ENCODE measurements at places on chromosomes 13 and 19.

- DNase-seq = no peak
Measured at GRCh38 chr19:40640744-40641143, 39.6 kb downstream of the LTBP4 start.

DNA sequence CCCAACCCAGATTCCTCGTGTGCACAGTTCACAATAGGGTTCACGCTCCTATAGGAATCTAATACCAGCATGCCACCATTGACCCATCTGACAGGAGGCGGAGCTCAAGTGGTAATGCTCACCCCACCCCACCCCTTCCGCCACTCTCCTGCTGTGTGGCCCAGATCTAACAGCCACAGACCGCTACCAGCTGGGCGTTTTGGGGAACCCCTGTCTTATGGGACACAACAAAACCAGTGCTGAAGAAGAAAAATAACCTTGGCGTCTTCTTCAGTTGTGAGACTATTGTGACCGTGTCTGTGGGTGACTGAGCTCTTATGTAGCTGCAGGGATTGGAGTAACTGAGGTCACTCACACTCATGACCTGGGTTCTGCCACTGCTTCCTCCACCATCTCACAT, 5.2 kb upstream of the OR10H1 start:
- DNase-seq = no peak

GRCh38 chr19:36418287-36419001, at the start of gene ZFP82:
TSS of gene ZFP82 (minus strand) at chr19:36418644. CDS start at chr19:36409789, 8,855 bp downstream.
- DNase-seq = peak; percentile 75

DNA sequence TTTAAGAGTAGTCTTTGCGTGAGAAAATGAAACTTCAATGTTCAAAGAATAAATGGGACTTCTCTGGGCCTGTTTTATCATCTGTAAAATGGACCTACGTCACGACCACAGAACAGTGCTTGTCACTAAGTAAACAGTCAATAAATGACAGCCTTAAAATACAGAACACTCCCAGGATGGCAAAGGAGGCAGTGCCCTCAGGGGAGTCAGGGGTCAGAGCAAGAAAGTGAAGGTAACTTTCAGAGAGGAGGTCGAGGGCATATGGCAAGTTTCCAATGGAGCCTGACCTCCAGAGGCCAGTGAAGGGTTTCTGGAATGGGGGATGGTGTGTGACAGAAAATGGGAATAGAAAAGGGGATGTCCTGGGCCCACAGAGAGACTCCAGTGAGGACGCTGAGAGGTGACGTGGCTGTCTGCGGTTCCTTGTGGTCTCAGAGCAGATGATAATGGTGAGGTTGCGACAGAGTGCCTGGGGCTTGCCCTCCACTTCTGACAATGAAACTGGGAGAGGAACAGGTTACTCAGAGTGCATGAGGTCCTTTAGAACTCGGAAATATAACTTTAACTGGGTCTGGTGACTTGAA, 91.8 kb downstream of the UBL3 start:
- no peak for DNase-seq

DNA sequence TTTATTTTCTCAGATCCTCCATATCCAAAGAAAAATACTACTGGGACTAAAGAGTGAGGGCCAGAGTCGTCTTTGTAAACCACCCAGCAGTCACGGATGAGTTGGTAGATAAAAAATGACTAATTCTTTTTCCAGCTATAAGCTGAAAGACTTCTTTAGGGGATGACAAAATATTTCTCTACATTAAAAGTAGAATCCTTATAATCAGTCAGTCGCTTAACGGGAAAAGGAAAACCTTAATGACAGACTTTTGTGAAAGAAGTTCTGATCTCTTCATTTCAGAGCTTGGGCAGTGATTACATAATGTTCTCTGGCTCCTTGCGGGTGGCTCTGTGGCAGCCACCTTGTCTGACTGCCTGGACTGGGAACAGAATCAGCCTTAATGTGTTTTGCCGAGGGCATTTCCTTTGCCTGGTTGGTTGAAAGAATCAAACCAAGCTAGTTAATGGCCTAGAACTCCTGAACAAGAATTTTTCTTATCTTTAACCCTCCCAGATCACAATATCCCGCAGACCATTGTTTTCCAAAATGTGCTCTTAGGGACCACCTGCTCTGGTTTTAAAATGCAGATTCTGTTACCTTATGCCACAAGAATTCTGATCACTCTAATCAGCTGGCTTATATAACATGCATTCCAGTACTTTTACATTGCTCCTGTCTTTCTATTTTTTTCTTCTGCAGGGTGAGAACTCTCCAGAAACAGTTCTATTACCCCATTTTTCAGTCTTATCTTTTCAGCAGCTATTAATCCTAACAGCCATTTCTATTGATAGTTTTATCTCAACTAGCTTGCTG, 2.5 kb downstream of the ITM2B start:
- peak; percentile 91 for DNase-seq

GRCh38 chr13:58587183-58587582, 955.6 kb downstream of the PCDH17 start:
- no peak for DNase-seq

- DNase-seq = no peak
Measured at GRCh38 chr13:20796791-20797508, 23.2 kb upstream of the EEF1AKMT1 start.

- no peak for DNase-seq
Measured at GRCh38 chr13:25571237-25571636, 199.5 kb downstream of the ATP8A2 start.

- DNase-seq = peak; percentile 63
Measured at GRCh38 chr19:7858109-7858770, 15.9 kb downstream of the PRR36 start.

DNA sequence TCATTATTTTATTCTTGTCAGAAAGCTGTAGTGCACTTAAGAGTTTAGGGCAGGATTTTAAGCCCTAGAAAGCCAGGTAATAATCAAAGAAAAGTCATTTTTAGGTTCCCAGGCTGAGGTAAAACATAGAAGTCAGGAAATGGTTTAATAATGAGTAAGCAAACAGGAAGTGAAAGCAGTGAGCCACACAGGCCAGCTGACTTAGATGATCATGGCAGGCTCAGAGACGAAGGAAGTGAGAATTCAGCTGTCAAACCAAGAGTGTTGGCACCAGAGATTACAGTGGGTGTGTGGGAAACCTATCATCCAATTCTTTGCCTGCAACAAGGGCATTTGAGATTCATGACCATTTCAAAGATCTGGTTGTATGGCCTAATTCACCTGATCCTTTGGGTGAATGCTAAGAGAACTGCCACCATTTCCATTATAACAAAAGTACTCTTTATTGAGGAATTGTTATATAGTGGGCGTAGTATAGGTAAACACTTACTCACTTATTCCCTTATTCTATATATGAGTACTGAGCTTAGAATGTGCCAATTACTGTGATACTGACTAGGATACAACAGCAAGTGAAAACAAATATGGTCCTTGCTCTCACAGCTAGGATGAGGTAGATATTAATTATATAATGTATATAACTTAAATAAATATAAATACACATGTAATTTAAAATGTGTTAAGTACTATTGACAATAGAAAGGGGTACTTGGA, 103.7 kb upstream of the EDNRB start:
- no peak for DNase-seq

DNA sequence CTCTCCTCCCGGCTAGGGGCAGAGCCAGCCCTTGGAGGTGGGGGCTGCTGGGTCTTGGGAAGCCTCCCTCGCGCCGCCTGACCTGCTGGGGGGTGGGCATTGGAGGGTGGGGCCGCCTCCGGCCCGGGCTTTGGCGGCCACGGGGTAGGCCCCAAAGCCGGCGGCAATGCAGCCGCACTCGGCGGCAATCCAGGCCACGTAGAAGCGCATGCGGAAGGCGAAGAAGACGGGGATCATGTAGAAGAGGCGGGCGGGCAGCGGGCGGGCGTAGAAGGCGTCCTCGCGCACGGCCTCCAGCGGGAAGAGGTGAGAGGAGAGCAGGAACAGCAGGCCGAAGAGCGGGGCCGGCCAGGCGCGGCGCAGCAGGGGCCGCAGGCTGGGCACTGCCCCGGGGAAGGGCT, 7.7 kb upstream of the TMC4 start:
- DNase-seq = no peak

- no peak for DNase-seq
Measured at GRCh38 chr19:32464279-32464678, 58.7 kb downstream of the DPY19L3 start.

GRCh38 chr13:34721631-34722595, 220.2 kb upstream of the NBEA start:
- no peak for DNase-seq

GRCh38 chr19:1665565-1666047, 13.2 kb upstream of the TCF3 start:
- DNase-seq = no peak

- DNase-seq = peak; percentile 70
Measured at GRCh38 chr13:51786425-51787265, 17.3 kb downstream of the DHRS12 start.

Measured in cerebellar cortex (tissue), 1 donor.